ENCODE measurements at places on chromosomes 2 and 18.

GRCh38 chr2:20675701-20676352 lies 8.9 kb downstream of the GDF7 start:
- DNase-seq: no peak

GRCh38 chr18:26804519-26804918 lies 61.0 kb downstream of the AQP4 start:
- DNase-seq: no peak

DNA sequence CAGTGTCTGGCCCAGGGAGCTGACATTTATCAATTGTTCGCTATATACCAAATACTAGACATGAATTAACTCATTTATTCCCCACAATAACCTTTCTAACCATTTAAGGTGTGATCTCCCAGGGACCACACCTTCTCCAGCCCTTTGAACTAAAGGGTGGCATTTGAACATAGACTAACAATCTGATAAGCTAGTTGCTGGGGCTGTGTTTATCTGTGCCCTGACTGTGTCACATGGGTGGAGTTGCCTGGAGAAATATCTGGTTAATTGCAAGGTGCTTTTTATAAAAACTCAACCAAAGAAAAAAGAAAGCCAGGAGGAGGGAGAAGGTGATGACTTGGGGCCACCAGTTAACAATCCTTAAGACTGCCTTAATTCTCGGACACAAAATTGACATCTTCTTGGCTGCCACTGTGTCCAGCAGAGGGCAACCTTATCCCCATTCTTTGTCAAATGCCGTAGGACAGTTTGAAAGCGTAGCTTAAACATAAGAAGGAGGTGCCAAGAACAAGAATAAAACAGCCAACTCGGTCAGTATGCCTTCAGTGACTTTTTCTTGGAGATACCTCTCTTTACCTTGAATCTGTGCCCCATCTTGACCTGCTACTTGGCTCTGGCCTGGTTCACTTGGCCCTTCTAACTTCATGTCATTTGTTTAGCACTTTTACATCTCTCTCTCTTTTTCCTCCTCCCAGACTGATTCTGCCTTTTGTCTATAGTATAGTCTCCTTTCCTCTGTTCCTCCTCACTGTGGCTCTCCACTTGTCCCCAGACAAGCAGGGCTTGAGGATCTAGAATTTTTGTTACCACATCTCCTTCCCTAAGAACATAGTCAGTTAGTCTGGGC lies 183.4 kb downstream of the MYO3B start:
- DNase-seq: peak; percentile 10

GRCh38 chr2:234745347-234745746 lies 206.5 kb upstream of the SH3BP4 start:
- no peak for DNase-seq

- no peak for DNase-seq
These were observed 244.1 kb upstream of the MYT1L start for GRCh38 chr2:2575181-2575577.

DNA sequence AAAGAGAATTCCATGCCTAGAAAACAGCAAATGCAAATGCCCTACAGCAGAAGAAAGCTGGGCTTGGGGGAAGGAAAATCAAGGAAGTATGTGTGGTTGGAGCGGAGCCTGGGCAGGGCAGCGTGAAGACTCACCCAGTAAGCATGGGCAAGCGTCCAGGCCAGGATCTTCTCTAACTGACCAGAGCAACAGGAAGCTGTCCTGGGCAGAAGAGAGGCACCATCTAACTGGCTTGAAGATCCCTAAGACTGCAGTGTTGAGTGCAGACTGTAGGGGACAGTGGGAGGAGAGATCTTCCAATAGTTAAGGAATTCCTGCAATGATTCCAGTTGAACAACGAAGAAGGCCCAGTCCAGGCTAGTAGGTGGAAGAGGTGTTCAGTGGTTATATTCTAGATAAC lies 57.9 kb downstream of the NXPH2 start:
- no peak for DNase-seq
